Stimulated activated CD8-positive, alpha-beta memory T cell treated with anti-CD3 and anti-CD28 coated beads, Interleukin-15, amount 100 ng/mL, for 1 hour (primary cell): ENCODE measurements at places on chromosomes 3 and 15.

DNA sequence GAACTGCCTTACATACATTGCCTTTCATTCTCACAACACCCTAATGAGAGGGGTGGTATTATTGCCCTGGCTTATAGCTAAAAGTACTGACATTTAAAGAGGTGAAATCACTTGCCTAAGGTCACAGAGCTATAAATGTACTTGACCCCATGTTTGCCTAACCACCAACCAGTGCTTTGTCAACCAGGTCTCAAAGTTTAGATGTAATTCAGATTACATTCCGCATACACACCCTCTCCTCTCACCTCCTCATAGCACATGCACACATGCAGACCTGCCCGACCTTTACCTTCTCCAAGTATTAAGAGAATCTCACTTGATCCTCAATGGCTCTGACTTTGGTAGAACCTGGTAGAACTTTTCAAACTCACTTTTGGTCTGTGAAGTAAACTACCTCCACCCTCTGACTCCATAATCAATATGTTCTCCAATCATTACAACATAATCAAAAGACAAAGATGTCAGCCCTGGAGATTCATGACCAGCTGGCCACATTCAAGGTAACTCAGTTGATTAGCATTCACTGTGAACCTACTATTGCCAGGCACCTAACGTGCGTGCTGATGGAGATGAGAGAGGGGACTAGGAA, 63.2 kb upstream of the HES1 start:
- DNase-seq: no peak

DNA sequence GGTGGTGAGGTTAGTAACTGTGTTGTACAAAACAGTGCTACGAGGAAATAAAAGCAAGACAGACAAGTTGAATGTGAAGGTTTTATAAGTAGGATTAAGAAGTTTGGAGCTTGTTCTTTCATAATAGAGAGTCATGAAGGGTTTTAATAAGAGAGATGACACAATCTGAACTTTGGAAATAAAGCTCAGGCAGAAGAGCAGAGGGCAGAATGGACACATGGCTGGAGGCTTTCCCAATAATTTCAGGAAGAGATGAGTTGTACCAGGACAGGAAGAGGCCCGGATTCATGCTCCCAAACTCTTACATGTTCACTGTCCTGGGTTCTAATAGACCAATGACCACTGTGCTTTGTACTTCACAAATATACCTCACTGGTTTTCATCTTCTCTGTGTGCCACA, 194.8 kb downstream of the SLC9A9 start:
- DNase-seq: no peak

DNA sequence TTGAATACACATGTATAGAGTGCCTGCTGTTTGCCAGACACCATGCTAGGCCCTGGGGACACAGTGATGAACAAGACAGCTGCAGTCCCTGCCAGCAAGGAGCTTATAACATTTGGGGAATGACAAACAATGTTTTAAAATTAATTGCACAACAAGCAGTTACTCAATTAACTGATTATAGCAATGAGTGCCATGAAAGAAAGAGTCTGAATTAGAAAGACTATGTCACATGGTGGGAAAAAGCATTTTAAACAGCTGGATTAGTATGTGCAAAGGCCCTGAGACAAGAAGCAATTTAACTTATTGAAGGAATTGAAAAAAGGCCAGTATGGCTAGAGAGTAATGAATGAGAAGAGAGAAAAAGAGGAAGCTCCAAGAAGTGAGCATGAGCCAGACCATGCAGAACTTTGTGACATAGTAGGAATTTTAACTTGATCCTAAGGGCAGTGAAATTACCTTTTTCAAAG, 64.5 kb upstream of the PLXNA1 start:
- DNase-seq: no peak

GRCh38 chr3:99961756-99962515, 144.3 kb downstream of the CMSS1 start:
- no peak for DNase-seq

DNA sequence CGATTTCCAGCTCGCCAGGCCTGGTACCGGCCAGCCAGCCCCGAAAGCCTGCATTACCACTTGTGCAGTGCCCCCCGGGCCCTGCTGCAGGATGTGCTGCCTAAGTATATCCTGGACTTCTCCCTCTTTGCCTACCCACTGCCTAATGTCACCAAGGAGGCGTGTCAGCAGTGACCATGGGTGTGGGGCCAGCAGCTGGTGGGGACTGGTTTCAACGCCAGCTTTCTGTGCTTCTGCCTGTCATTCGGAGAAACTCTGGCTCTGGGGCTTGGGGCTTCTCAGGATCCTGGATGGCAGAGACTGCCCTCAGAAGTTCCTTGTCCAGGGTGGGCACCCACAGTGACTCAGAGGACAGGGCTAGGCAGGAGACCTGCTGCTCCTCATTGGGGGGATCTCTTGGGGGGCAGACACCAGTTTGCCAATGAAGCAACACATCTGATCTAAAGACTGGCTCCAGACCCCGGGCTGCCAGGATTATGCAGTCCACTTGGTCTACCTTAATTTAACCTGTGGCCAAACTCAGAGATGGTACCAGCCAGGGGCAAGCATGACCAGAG, 1.5 kb downstream of the CHST14 start:
- DNase-seq: no peak

- DNase-seq: no peak
Observed at GRCh38 chr3:148150141-148150540, 547.6 kb upstream of the AGTR1 start.

- DNase-seq: no peak
Observed at GRCh38 chr3:125615256-125615655, 20.0 kb upstream of the OSBPL11 start.

GRCh38 chr3:49183873-49184272, 12.5 kb downstream of the KLHDC8B start:
- DNase-seq: no peak

DNA sequence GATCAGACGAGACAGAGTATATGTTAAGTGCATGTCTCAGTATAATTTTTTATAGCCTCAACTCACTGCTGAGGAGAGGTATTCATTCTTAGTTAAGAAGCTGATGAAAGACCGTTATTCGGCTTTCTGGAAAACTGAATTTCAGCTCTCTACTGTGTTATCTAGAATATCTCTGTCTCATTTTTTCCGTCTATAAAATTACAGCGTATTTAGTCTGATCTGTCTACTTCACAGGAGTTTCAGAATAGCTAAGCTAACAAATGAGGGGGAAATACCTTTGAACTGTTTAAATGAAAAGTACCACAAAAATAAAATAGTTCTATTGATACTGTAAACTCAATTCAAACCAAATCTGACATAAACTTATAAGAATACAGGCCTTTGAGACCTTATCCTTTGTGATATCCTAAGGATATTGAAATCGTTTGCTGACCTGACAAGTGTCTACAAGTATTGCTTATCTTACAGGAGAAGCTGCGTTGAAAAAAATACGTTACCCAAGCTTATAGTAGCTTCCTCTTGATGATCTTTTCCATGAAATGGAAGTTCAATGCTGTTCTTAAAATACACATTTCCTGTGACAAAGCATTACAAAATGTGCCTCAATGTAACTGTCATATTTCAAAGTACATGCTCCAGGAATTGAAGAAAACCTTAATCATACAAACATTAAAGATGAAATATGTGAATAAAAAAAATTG, 104.6 kb downstream of the IL1RAP start:
- DNase-seq: no peak

DNA sequence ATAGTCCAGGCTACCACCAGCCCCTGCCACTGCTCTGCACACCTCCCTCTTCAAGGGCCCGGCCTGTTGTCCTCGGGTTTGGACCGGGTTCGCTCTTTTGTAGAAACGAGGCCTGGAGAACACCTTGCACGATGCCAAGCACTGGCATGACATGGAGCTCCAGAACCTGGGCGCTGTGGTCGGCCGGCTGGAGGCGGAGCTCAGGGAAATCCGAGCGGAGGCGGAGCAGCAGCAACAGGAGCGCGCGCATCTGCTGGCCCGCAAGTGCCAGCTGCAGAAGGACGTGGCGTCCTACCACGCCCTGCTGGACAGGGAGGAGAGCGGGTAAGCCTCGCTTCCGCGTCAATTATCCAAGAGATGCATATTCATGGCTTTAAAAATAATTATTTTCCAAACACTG, 72.4 kb downstream of the BFSP2 start:
- no peak for DNase-seq

DNA sequence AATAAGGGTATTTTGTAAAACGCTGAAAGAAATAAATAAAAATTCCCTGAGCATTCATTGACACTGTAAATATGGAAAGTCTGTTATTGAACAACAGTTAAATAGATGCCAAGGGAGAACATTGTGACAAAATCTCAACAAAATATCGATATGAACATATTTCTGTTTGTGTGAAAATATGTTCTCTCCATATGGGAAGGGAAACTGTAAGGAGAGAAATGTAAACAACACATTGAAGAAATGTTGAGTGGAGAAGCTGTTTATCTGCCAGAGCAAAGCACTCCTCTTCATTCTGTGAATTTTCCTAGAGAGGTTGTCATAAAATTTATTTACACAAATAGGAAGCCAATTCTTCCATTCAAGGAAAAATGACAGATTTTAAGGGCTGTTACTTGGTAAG, 57.1 kb upstream of the EOMES start:
- no peak for DNase-seq

DNA sequence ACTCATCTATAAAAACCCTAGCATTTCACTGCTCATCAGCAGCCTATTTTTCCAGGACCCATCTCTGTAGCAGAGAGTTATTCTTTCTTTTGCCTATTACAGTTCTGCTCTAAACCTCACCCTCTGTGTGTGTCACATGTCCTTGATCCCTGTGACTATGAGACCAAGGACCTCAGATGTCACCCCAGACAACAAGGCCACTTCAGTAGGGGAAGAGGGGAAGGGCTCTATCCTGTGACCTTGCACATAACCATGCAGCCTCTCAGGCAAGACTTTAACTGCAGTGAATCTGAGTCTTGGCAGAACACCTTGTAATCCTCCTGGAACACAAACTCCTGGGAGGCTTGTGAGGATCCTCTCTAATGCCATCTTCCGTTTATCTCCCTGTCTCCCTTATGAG, 4.4 kb upstream of the ZNF589 start:
- DNase-seq: no peak

DNA sequence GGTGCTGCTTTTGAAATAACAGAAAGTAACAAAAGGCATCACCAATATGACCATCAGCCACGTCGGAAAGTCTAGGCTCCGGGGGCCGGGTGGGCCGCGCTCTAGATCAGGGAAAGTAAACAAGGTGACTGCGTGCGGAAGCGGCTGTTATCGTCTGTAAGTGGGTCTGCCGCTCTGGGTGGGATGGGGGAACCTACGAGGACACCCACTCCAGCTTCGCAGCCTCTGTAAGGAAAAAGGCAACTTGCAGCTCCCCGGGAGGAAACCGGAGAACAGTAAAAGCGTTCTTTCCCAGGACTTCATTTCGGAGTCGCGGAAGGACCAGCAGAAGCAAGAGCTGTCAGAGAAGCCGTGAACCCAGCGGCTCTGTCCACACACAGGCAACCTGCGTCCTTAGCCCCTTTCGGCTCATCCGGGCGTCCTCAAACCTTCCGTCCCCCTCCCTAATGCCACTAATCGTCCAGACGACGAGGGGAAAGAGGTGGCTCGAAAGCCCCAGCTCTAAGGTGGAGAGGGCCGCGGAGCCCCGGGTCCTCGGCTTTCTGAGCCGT, 461 bp downstream of the XRN1 start:
- no peak for DNase-seq

DNA sequence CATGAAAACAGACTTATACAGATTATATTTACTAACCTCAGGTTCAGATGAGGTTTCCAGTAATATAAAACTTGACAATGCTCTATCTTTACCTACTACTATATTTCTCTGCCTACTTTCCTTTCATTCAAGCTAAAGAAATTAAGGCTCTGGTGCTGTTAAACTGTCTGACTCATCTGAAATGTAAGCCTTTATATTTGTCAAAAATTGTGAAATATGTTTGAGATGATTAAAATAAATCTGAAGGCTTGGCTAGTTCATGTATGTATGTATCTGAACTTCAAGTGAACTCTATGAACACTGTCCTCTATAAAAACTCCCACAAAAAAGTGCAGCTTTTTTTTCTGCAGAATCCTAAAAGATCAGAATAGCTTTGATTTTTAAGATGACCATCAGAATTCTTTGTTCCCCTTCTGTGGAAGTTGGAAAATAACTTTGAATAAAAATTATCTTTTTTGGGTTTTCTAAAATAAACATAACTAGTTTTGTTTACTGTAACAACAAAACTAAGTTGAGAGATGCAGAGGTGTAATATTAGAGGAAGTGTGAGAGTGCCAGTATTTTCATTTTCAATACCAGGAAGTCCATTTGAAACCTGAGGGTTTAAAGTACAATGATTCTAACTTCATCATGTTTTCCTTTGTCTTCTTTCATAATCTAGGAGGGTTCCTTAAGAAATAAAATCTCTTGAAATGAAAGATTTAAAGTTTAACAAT, 42.2 kb downstream of the ILDR1 start:
- DNase-seq: no peak

GRCh38 chr3:136343873-136344555, 93.9 kb downstream of the PCCB start:
- no peak for DNase-seq

DNA sequence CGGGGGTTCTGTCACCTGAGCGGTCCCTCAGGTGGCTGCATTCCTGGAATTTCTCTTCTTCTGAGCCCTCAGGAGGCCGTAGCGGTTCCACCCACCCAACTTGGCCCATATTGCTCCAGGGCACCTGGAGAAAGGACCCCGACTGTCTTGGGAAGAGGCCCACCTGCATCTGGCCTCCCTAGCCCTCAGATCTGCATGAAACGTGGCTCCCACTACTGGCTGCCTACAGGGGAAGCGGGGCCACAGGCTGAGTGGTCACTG, 9.9 kb upstream of the ANPEP start:
- DNase-seq: no peak

GRCh38 chr3:116256843-116257485, 188.3 kb downstream of the LSAMP start:
- no peak for DNase-seq

GRCh38 chr3:182294696-182295095, 498.6 kb upstream of the ATP11B start:
- no peak for DNase-seq

DNA sequence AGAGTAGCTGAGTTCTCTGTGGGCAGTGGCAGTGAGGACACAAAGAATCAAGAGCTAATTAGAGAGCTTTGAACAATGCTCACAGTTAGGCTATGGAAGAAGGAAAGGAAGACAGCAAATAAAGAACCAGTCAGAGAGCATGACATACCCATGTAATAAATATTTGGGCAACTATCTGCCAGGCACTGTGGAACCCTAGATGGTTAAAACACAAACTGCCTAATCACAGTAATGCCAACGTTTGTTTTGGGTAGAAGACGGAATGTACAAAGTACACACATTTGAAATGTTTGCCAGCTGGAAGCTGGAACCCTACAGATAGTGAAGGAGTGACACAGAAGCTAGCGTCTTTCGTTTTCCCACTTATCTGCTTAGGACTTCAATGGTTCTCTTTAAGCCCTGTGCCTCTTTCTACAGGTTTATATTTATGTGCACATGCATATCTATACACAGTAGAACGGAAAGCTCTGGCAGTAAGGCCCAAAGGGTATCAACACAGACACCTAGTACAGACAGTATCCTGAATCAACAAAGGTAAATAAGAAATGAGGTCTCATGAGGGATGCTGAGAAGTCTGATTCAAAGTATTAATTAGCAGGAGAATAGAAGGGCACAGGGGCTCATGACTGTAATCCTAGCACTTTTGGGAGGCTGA, 44.6 kb downstream of the ANKRD28 start:
- DNase-seq: no peak

GRCh38 chr3:184597829-184598573, 36.4 kb downstream of the EPHB3 start:
- DNase-seq: no peak
